ENCODE measurements at places on chromosomes 2 and 18. TPM values are rescaled to one million over a fixed set of nuclear protein-coding genes. Genes with fewer than 3 reads are reported as not detected.

RNF152 gene
- 8.8 TPM for total RNA-seq

IL36G gene
- not detected for total RNA-seq

MBP gene
- total RNA-seq: 8.6 TPM

- no peak for DNase-seq
These were observed 164.0 kb upstream of the ZEB2 start for GRCh38 chr2:144683966-144684365.

- DNase-seq: no peak
These were observed 404.0 kb upstream of the ATP5MC3 start for GRCh38 chr2:175585496-175585895.

- no peak for DNase-seq
These were observed 67.2 kb downstream of the SPRED2 start for GRCh38 chr2:65364986-65365733.

DNA sequence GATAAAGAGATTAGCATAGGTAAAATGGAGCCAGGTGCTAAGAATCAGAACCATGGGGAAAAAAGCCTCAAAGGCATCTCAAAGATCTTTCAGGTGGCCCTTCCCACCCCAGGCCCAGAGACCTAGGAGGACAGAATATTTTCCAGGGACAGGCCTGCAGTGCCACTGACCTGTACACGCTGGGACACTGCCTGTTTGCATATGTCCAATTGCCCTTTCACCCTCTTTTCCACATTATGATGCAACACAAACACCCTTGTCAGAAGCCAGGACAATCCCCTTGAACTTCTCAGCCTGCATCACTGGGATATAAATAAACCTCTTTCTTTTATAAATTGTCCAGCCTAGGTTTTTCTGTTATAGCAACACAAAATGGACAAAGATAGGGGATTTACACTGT lies 419.1 kb downstream of the TRIB2 start:
- DNase-seq: no peak

DNA sequence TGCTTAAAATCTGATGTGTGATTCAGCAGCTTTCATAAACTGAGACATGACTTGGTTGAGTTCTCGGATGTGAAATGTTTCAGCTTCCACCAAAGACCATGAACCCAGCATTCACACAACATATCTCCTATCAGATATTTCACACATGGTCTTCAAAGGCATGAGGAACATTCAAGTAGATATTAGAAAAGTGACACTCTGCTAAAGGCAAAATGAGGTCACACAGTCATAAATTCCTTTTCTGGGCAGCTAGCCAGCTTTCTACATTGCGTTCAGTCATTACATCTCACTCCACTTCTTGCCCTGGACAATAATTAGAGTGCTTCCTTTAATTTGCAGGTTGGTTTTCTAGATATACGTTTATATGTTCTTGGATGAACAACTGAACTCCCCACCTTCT lies 96.7 kb downstream of the GAREM1 start:
- no peak for DNase-seq

DNA sequence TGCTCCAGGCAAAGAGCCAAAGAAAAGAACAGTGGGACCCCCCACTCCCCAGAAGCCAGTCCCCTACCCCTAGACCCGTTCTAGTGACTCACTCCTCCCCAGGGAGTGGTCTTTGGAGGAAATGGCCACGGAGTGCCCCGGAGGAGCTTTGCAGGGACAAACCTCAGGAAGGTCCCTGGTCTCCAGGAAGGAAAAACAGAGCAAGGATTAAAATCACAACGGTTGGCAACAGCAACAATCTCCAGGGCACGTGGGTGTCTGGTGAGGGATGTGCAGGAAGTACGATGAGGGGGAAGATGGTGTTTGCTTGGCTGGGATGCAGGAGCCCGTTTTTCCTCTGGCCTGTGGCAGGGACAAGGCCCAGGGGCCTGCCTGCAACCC lies 135.0 kb downstream of the SMAD2 start:
- DNase-seq: no peak

Data from H7 (cell line).